Stimulated activated CD8-positive, alpha-beta memory T cell treated with anti-CD3 and anti-CD28 coated beads, Interleukin-4, amount 100 ng/mL, for 4 hours (primary cell): ENCODE measurements at places on chromosomes 5 and 9.
A peak's percentile ranks its signal among the peaks of the same experiment; 100 is the strongest.

- peak; percentile 20 for DNase-seq
These were observed 424 bp downstream of the HNRNPA0 start for GRCh38 chr5:137753691-137754187.

DNA sequence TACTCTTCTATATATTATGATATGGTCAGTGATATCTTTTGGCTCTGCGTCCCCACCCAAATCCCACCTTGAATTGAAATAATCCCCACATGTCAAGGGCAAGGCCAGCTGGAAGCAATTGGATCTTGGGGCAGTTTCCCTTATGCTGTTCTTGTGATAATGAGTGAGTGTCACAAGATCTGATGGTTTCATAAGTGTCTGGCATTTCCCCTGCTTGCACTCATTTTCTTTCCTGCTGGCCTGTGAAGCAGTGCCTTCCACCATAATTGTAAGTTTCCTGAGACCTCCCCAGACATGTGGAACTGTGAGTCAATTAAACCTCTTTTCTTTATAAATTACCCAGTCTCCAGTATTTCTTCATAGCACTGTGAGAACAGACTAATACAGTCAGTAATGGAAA, 45.0 kb upstream of the TNC start:
- DNase-seq = no peak

- DNase-seq = no peak
These were observed 157.8 kb upstream of the RASEF start for GRCh38 chr9:83220730-83221129.

GRCh38 chr5:138831703-138832102, 43.4 kb downstream of the LRRTM2 start:
- no peak for DNase-seq

GRCh38 chr5:147935032-147935431, 28.7 kb upstream of the C5orf46 start:
- no peak for DNase-seq

- DNase-seq = no peak
These were observed 70.4 kb downstream of the GADD45G start for GRCh38 chr9:89675058-89675742.

- DNase-seq = no peak
These were observed 160.4 kb upstream of the MPDZ start for GRCh38 chr9:13439685-13440476.

GRCh38 chr5:92409134-92409533, 1026.0 kb upstream of the ARRDC3 start:
- DNase-seq = no peak

GRCh38 chr9:3730511-3730922, 204.7 kb upstream of the RFX3 start:
- DNase-seq = no peak

GRCh38 chr5:174223355-174223754, 177.8 kb downstream of the NSG2 start:
- DNase-seq = no peak

DNA sequence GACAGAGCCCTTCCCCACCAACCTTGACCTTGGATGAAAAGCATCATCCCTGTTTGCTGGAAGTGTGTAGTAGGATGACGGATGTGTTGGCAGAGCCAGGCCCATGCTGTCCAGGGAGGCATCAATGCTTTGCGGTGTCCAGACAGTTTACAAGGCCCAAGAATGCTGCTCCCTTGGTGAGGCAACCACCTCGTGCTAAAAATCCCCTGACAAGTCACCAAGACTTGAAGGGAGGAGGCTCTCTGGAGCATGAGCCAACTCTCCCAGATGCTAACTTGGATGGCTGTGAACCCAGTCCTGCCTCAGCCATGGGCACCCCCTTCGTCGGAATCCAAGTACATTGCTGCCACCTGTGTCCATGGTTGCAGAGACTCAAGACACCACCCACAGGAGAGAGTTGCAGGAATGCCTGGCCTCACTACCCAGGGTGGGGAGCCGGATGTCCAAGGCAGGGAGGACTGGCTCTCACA, 9.5 kb upstream of the NKD2 start:
- no peak for DNase-seq

GRCh38 chr5:169637085-169637548, at the start of gene DOCK2:
Gene DOCK2, plus strand, starts transcription at chr5:169637275. Its CDS starts 52 bp downstream, at chr5:169637327.
- DNase-seq = peak; percentile 47

DNA sequence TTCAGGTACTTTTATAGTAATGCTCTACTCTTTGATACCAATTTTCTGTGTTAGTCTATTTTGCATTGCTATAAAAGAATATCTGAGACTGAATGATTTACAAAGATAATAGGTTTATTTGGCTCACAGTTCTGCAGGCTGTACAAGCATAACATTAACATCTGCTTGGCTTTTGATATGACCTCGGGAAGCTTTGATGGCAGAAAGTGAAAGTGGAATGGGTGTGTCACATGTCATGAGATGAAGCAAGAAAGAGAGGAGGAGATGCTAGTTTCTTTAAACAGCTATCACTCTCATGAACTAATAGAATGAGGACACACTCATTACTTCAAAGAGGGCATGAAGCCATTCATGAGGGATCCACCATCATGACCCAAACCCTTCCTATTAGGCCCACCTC, 270.9 kb upstream of the IL12B start:
- no peak for DNase-seq

- no peak for DNase-seq
These were observed 1.3 kb downstream of the FGF10 start for GRCh38 chr5:44387921-44388320.

DNA sequence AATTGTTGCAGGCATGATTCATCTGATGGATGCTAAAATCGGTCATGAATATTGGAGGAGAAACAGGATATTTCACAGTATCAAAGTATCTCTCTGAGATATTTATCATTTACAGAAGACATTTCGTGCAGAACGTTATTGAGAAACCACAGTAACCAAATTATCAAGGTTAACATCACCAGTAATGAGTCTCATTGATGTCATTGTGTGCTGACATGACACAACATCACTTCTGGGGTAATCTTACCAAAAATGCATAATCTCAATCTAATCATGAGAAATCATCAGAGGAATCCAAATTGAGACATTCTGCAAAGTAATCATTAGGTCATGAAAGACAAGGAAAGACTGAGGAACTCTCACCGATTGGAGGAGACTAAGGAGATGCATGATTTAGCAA, 42.7 kb downstream of the C5orf22 start:
- no peak for DNase-seq

- no peak for DNase-seq
These were observed 15.6 kb downstream of the MLLT3 start for GRCh38 chr9:20606652-20607051.

- DNase-seq = no peak
These were observed 13.5 kb upstream of the FREM1 start for GRCh38 chr9:14923701-14924100.

DNA sequence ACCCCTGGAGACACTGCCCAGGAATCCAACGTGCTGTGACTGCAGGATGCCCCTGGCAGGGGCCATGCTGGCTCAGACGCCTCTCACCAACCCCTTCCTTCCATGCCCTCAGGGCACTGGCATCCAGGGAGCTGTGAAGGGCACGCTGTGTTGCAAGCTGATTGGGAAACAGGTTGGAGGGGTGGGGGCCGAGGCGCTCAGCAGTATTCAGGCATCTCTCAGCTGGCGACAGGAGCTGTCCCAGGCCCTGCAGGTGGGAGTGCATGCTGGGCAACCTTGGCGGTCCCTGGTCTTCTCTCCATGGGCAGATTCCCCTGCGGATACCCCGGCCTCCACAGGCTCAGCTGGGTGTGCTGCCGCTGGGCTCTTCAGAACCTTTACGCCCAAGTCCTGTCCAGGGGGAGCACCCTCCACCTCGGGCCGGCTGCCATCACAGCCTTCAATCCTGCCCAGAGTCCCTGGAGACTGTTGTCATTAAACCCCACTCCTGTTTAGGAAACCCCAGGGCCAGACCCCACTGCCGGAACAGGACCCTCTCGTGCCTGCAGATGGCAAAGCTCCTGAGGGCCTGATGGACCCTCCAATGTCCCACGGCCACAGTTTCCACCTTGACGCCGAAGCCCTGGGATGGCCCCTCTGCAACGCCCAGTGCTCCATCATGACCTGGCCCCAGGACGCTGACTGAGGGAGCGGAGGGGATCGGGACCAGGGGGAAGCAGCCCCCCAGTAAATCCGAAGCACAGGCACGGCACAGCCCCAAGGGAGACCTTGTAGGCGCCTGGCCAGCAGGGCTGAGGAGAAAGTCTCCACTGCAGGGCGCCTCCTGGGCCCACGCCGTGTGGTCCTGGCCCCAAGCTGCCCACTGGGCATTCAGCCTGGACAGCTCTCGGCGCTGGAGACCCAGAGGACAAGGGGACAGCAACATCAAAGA, 9.3 kb downstream of the TPPP start:
- no peak for DNase-seq

- no peak for DNase-seq
These were observed 1.6 kb upstream of the SEMA6A start for GRCh38 chr5:116576053-116576713.

- no peak for DNase-seq
These were observed 463.1 kb downstream of the NR2F1-AS1 start for GRCh38 chr5:93117751-93118531.

DNA sequence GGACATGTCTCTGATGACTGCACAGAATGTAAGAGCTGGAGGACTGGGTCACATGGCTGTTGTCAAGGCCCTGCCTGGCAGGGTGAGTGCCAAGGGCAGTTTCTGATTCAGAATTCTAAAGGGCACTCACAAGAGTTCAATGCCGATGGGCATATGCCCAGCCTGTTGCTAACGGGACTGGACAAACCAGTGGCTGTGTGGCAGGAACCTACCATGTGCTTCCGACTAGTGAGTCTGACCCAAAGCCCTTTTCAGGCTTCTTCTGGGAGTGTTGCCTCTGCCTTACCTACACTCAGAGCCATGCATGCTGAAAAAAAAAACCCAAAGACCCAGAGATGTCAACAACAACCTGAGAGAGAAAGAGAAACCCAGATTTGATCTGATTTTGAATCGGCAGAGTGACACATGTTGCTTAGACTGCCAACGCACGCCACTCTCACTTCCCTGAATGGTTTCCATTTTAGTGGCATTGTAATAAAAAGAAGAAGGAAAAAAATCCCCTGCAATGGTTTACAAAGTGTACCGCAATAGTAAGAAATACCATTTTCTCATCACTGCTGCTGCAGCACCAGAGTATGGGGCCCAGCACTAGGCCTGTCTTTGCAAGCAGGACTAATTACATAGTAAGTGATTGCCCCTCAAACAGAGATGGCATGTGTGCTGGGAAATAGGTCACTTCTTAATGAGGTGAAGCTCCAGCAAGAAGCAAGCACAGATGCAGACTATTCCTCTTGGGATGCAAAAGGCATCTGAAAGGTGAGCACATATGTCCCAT, 194.3 kb downstream of the PALM2AKAP2 start:
- DNase-seq = no peak

DNA sequence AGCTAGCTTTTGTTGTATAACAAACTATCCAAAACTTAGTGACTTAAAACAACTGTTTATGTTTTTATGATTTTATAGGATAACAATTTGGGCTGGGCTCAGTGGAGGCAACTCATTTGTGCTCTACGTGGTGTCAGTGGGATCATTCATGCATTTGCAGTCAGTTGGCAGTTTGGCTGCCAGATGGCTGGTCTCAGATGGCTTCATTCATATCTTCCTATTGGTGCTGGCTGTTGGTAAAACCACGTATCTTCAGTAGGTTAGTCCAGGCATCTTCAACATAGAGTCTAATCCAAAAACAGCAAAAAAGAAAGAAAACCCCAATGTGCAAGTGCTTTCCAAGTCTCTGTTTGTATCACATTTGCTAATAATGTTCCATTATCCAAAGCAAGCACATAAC, 51.7 kb upstream of the RIC1 start:
- no peak for DNase-seq

GRCh38 chr9:122656378-122656777, 1.0 kb downstream of the OR1B1 start:
- no peak for DNase-seq

GRCh38 chr5:136901-137300, 44.9 kb downstream of the PLEKHG4B start:
- no peak for DNase-seq

DNA sequence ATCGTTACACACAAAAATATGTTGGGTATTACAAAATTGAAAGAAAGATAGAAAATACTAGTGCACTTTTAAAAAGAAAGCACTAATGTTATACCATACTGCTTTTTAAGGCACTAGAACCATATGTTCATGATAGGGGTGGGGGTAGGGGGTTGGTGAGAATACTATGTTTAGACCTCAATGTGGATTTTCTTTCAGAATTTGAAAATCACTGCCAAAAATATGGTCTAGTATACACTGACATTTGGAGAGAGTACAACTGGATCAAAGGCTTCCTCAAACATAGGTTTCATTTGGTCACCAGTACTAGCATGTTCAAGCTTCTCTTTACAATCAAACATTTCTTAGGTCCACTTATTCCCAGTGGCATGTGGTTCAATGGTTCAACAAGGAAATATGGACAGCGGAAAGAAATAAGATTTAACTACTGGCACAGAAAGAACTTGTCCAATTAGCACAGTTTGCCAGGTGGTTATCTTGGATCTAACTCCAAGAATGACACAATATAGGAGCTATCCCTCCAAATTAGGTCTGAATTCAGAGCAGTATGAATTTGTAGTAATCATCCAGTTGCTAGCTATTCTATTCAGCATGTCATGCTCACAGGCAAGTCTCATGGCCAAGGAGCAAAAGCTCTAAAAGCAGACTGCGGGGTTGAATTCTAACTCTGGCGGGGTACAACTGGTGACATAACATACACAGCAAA, 139.3 kb downstream of the SLC24A2 start:
- no peak for DNase-seq

- DNase-seq = no peak
These were observed 1.3 kb downstream of the SPATA31E1 start for GRCh38 chr9:87883990-87884389.
